ENCODE measurements at places on chromosomes 12 and 14. TPM values are rescaled to one million over a fixed set of nuclear protein-coding genes. Genes with fewer than 3 reads are reported as not detected.

The SRRM4 gene
- total RNA-seq = 0.19 TPM

The SMIM41 gene
- total RNA-seq = 0.30 TPM

The CPNE6 gene
- total RNA-seq = not detected

The KCNA5 gene
- 2.6 TPM for total RNA-seq

The HNF1A gene
- not detected for total RNA-seq
